ENCODE measurements at places on chromosomes 13 and 19.

GRCh38 chr19:29381353-29382203 is 144.2 kb upstream of the VSTM2B start:
- DNase-seq, result no peak

- DNase-seq, result no peak
Measured at GRCh38 chr19:17951157-17951989, 15.5 kb upstream of the KCNN1 start.

DNA sequence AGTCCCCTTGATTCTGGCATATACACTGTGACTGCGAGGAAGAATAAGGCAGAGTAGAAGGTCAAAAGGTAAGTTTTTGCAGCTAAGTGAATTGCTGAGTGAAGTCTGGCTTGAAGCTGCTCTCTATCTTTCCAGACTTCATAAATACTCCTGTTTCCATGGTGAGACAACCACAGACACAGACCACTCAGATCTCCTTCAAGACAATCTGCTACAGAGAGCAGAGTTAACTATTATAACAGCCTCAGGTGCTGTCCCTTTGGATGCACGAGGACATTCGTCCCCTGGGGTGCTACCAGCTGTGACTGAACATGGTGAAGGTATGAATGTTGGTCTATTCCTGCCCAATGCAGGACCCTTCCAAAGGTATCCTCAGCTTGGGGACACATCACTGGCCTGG is 104.0 kb downstream of the MYCBP2 start:
- DNase-seq, result no peak

DNA sequence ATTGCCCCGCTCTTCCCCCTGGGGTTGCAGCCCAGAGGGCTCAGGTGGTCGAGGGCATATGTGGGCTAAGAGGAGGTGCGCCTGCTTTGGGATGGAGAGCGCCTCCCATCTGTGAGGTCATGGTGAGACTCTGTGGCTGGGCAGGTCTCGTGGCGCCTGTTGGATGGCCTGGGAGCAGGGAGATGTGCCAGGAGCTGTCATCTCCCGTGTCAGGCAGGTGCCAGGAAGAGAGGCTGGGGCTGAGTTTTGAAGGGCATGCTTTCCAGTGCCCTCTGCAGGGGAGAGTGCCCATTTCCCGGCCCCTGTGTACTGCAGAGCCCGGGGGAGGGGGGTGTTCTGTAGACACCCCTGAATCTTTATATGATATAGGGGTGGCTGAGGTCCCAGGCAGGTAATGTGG is 2.8 kb downstream of the WTIP start:
- no peak for DNase-seq

- no peak for DNase-seq
Measured at GRCh38 chr19:40507892-40508291, 41.1 kb downstream of the SPTBN4 start.

DNA sequence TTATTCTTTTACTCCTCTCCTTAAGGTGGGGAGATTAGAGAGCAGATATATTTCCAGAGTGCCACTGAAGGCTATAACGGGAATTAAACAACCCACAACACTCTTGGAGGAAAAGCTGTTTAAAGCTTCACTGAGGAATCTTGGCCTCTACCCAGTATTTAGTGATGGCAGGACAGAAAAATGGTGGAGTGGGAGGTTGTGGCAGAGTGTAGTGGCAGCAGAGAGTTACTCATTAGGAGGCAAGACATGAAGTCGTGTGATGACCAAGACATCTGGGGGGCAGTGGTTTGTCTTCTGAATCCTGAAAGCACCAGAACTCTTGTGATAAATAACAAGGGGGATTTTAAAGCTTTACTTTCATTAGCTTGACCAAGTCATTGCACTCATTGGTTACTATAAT is 563.5 kb upstream of the SLITRK5 start:
- DNase-seq, result no peak

- DNase-seq, result no peak
Measured at GRCh38 chr19:54307389-54308020, 5.5 kb downstream of the LILRA5 start.

DNA sequence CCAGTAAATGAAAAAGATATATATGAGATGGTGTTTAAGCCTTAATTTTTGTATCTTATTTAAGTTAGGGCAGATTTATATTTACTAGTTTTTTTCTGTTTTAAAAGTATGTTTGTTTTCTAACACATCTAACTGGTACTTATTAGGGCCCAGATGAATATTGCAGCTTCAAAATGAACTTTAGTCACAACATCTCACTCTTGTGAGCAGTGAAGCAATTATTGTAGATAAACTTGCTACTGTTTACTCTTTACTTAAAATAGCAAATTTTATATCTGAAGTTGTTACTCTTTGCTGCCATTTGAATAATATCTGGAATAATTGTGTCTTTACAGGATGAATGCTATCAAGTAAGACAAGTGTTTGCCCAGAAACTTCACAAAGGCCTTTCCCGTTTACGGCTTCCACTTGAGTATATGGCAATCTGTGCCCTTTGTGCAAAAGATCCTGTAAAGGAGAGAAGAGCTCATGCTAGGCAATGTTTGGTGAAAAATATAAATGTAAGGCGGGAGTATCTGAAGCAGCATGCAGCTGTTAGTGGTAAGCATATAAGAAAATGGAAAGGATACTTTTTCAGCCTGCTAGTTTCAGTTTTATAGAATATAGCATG is 166.8 kb downstream of the PDS5B start:
- DNase-seq, result no peak

DNA sequence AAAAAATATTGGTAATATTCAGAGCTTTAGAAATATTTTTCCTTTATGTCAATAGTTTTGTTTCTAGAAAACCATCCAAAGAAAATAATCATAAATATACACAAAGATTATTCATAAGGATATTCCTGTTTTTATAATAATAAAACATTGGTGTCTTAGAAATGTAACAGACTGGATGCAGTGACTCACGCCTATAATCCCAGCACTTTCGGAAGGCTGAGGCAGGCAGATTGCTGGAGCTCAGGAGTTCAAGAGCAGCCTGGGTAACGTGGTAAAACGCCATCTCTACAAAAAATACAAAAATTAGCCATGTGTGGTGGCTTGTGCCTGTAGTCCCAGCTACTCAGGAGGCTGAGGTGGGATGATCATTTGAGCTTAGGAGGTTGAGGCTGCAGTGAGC is 106.8 kb downstream of the DHRS12 start:
- no peak for DNase-seq

DNA sequence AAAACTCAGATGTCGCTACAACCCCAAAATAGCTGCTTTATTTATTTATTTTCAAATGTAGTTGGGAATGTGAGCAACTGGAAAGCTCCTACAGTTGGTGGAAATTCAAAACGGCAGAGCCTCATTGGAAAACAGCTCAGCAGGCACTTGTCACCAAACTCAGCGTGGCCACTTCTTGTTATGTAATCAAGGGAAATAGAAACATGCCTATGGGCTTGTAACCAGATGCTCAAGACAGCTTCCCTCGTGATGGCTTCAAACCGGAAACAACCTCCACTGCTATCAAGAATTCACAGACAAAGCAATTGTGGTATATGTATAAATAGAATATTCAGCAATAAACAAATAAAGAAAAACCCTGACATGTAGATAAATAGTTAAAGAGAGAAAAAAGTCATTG is 627.8 kb upstream of the SLC10A2 start:
- DNase-seq, result no peak

- DNase-seq, result no peak
Measured at GRCh38 chr13:83667606-83668005, 214.7 kb downstream of the SLITRK1 start.

GRCh38 chr19:19460258-19460731 is 54.8 kb downstream of the GATAD2A start:
- DNase-seq, result no peak

DNA sequence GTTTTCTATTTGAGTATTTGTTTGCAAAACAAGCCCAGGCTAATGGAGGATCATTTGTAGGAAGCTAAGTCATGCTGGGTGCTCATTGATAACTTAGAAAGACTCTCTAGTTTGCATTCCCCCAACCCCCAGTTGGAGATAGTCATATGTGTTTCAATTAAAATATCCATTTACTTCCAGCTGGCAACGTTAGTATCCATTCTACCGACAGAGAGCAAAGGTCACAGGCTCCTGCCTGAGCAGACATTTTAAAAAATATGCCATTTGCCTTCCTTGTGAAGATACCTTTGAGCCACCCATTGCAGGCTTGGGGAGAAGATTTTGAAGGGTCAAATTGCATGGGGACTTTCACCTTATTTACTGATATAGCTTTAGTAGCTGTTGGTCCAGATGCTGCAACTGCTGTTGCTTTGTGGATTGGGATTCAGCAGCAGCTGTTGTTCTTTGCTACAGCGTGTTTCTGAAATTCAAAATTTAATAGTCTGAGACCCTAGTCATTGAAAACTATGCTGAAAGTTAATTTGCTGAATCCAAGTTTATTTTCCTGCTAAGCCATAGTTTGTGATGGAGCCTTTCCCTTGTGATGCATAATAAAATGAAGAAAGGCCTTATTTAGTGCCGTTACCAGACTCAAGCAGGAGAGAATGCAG is 335.1 kb downstream of the GPC6 start:
- no peak for DNase-seq

DNA sequence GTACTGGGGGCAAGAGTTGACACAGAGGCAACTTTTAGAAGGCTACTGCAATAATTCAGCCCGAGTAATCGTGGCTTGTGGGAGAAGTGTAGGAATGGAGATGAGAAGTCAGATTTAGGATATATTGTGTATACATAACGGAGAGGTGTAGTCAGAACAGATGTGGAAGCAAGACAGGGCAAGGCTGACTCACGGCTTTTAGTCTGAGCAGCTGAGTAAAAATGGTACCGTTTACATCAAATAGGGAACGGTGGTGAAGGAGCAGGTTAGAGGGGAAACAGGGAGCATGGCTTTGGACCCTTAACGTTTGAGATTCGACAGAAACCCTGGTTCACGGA is 796 bp upstream of the LSM14A start:
- DNase-seq, result no peak

DNA sequence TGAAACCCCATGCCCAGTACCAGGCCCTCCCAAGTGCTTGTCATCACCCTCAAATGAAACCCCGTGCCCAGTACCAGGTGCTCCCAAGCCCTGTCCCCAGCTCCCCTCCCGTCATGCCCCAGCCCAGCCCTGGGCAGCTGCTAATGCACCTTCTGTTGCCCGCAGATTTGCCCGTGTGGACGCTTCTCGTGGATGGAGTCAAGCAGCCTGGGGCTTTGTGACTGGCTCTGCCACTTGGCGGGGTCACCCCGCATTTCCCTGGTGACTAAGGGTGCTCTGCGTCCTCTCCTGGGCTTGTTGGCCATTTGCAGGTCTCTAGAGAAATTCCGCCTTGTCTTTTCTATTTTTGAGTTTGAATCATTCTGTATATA is 82.7 kb downstream of the ATP11A start:
- no peak for DNase-seq

GRCh38 chr13:112991609-112992008 is 22.6 kb downstream of the MCF2L start:
- no peak for DNase-seq

DNA sequence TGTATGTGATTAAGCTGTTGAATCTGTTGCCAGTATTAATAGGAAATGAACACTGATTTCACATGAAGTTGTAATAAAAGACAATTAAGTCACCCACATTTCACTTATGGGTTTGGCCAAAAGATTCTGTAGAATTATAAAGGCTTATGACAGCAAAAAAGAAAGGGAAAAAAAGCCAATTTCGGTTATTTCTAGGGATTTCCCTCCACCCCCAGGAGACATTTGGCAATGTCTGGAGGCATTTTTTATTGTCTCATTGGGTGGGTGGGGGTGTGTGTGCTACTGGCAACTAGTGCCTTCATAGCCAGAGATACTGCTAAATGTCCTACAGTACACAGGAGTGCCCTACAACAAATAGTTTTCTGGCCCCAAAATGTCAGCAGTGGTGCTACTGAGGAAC is 175.7 kb downstream of the LMO7 start:
- DNase-seq, result no peak

DNA sequence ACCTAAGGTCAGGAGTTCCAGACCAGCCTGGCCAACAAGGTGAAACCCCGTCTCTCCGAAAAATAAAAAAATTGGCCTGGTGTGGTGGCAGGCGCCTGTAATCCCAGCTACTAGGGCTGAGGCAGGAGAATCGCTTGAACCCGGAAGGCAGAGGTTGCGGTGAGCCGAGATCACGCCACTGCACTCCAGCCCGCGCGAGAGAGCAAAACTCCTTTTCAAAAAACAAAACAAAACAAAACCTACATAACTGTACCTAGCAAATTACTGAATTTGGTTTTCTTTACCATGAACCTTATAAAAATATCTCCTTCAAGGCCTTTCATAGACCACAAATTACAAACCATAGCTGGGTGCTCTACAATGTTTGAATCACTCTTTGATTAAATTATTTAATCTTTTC is 760 bp downstream of the ZNF91 start:
- DNase-seq, result no peak

GRCh38 chr19:38842439-38843174 is 7.2 kb downstream of the HNRNPL start:
- no peak for DNase-seq

- DNase-seq, result no peak
Measured at GRCh38 chr19:33436360-33437345, 63.1 kb downstream of the CEBPG start.

- no peak for DNase-seq
Measured at GRCh38 chr13:46667687-46668281, 114.8 kb downstream of the LRCH1 start.

GRCh38 chr19:40381321-40381720 is 8.7 kb downstream of the HIPK4 start:
- no peak for DNase-seq

DNA sequence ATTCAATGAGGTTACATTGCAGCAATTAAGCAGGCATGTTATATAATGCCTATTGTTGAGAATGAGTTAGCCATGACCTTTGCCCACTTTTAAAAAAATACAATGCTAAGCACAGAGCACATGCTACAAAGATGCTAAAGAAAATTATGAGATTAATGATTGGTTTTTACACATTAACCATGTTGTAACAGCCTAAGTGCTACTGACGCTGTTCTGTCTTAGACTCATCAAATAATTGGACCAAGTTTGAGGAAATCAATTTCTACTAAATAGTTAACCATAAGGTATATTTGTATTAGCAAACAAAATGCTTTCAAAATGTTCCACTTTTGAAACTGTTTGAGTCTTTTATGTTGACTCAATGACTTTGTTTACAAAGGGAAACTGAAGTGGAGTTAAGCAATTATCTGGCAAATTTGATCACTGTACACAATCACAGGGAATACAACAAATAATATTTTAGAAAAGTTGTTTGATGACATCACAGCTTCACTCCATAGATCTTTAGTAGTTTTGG is 14.3 kb downstream of the MIR17HG start:
- no peak for DNase-seq
